Left renal pelvis (tissue), 4 donors: ENCODE measurements at places on chromosomes 6 and 20.

GRCh38 chr6:35804996-35805736 is at the start of gene LHFPL5:
TSS of gene LHFPL5 (plus strand) at chr6:35805352. CDS start at chr6:35805671, 319 bp downstream.
- DNase-seq: peak; percentile 51

DNA sequence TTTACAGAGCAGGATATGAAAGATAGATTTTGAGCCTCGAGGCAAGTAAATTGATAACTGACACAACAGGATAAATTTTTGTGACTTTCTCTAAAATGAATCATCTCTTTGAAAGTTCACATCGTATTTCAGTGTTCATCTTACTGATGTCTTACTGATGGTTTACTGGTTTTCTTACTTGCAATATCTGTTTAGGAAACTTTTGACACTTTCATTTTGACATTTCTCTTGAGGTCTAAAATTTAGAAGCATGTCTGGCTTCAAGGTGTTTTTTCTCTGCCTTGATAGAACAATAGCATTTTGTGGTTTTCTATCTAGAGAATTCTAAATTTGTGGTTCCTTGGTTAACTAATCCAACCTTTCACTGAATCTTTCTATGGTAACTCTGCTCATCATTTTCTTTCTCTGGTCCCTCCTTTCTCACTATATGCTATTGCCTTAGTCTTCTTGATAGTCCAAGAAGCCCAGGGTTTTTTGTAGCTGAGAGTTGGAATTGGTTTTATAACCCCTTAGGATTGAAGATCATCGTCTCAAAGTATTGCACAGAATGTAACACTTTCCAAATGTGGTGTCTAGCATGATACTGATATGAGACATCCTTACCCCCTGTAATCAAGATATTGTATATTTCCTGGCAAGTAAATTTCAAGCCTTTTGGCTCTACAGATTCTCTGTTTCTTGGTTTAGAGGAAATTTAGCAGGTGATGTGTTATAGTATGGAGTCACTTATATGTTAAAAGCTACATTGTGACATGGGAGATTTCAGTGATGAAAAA is 98.7 kb downstream of the RNF144B start:
- no peak for DNase-seq

- no peak for DNase-seq
Measured at GRCh38 chr6:151004383-151005024, 139.0 kb downstream of the MTHFD1L start.

DNA sequence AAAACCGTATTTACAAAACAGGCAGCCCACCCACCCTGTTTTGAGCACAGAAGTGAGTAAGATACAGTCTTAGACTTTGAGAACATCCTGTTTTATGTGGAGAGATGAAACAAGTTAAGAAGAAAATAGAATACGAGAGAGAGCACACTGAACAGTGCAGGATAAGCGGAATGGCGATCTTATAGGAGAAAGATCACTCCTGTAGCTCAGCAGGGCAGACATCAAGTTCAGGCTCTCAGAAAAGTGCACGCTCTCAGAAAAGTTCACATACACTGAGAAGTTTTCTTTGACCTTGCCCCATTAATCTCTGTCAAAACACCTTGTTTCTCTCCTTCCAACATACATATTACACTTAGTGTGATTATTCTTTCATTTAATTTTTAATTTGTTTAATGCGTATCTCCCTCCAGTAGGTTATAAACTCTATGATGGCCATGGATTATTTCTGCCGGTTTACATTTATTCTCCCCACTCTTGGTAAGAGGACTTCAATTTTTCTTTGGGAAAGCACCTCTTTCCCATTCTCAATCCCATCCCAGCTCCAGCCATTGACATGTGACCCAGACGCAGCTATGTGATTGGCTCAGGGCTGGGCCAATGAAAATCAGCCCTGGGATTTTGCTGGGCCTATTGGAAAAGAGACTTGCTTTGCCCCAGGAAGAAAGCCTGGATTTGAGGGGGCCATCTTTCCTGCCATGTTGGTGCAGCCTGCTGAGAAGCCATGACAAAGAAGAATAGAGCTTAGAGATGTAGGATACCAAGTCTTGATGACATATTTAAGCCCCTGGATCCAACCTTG is 16.2 kb downstream of the KCNB1 start:
- DNase-seq: no peak

GRCh38 chr20:19256906-19257595 is 44.6 kb downstream of the SLC24A3 start:
- DNase-seq: no peak
